ENCODE measurements at places on chromosomes 12 and 14. TPM values are rescaled to one million over a fixed set of nuclear protein-coding genes. Genes with fewer than 3 reads are reported as not detected.

- no peak for DNase-seq
These were observed 12.3 kb downstream of the CRACR2A start for GRCh38 chr12:3740480-3741231.

DNA sequence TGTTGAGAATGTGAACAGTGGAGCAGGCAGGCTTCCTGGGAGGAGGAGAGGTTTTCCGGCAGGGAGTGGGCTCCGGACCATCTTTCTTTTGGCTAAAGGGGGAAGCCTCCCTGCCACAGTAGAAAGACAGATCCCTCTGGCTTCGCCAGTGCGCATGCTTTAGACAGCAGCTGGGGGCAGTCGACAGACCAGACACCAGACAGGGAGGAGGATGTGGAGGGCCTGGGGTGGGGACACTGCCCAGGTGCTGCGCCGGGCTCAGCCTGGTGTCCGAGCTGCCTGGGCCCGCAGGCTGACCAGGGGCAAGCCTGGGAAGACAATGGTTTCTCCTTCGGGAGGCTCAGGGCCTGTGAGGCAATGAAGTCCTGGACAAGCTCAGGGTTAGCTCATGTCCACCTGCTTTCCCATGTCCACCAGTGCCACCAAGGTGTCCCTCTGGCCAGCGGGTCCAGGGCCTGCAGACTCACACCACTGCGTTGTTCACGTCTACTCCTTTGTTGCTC lies 67.3 kb downstream of the PRIMA1 start:
- DNase-seq: no peak

- no peak for DNase-seq
These were observed 108.3 kb downstream of the KIF26A start for GRCh38 chr14:104246401-104247335.

The PZP gene
- total RNA-seq: not detected

GRCh38 chr12:54840244-54840865 lies 14.0 kb upstream of the MUCL1 start:
- DNase-seq: no peak
